ENCODE measurements at places on chromosomes 4 and X.

GRCh38 chr4:86233090-86233489 lies 126.8 kb downstream of the MAPK10 start:
- no peak for DNase-seq

DNA sequence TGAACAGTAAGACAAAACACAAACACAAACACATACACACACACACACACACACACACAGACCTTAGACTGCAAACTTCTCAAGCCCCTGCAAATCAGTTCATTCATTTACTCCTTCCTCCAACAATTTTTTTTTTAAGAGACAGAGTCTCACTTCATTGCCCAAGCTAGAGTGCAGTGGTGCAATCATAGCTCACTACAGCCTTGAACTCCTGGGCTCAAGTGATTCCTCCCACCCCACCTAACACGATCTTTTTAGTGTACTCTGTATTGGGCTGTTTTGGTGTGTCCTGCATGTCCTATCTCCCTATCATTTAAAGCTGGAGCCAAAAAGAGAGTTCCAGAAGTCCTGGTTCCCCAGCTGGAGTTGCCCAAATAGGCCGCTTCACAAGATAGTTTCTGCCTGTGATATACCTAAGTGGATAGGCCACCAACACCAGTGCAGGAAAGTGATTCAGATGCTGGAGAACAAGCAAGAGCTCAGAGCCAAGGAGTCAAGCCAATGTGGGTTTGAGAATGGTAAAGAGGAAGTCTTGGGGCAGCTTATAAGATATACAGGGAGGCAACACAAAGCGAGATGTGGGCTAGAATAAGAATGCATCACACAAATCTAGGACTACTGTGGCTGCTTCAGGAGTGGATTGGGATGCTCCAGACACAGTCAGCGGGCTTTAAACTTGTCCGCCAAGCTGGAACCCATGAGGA lies 85.4 kb upstream of the RAPGEF2 start:
- DNase-seq = no peak

GRCh38 chrX:17642891-17643290 lies 94.4 kb upstream of the SCML1 start:
- no peak for DNase-seq

GRCh38 chrX:2594491-2594890 lies 93.7 kb upstream of the DHRSX start:
- no peak for DNase-seq

DNA sequence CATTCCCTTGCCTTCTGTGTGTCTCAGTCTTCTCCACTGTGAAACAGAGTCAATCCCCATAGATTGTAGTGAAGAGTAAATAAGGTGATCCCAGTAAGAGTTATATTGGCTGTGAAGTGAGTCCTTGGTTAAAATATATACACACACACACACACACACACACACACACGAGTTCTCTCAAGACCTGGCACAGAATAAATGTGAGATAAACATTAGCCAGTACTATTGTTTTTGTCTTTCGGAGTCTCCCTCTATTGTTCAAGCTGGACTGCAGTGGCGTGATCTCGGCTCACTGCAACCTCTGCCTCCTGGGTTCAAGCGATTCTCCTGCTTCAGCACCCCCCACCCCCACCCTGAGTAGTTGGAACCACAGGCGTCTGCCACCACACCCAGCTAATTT lies 44.8 kb upstream of the FAM156A start:
- no peak for DNase-seq

GRCh38 chr4:167826281-167826680 lies 266.1 kb upstream of the ANXA10 start:
- no peak for DNase-seq

GRCh38 chrX:107560041-107560440 lies 68.3 kb upstream of the PRPS1 start:
- DNase-seq = no peak

DNA sequence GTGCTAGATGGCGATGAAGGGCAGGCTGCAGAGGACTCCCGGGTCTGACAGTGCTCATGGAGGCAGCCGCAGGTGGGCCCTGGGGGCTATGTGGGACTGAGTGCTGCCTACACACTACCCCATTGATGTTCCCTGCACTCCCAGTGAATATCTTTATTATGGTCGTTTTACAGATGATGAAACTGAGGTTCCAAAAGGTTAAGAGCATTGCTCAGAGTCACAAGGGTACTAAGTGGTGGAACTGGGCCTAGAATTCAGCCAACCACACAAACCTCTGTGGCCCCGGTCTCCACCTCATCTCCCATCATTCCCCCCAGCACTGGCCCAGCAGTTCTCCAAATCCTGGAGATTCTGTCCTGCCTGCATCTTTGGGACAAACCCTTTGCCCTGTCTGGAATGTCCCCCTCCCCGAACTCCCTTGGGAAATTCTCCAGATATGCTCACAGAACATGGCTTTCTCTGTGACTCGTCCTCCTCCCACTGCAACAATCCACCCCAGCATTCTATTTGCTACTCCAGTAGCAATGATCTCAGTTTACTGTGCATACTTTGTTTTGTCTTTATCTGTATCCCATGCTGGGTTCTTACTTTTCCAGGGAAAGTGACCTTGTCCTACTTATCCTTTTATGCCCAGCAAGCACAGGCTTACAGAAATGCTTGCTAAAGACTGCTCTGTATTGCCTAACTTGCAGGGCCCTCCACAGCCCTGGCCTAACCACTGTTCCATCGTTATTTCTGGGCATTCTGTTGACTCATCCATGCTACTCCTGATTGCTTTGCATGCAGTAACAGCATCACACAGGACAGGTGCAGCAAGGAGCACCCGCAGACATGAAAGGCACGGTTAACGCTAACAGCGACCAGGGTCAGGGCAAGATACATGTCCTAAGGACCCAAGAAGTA lies 14.0 kb downstream of the PNMA6F start:
- DNase-seq = no peak

- DNase-seq = no peak
These were observed 28.0 kb downstream of the MGAT4D start for GRCh38 chr4:140469791-140470733.

DNA sequence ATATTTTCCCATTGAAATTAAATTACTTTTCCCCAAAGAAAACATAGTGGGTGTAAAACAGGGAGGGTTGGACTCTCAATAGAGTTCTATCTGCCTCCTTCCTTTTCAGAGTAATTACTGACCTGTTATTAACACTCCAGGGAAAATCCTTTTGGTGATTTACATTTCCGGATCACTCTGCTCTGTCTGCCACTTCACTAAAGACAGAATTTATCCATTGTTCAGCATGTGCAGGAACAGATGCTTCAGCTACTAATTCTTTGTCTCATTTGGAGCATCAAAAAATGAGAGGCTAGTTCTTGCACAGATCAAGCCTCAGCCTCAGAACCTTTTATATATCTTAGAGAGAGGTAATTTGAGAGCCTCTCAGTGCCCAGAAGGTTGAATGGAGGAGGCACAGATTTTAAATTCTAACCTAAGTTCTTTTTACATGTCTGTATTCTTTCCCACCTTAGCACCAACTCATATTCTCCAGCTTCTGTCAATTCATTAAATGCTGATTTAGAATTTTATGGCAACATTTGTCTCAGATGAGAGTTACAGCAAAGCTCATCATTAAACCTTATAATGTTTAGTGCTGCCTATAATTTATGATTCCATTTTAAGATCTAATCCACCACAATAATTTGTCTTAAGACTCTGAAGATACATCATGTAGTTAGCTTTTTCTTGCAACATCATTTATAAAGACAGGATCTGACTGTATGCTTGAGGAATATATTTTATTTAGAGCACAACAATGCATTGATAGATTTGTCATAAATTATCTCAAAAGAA lies 1494.4 kb downstream of the STIM2 start:
- DNase-seq = no peak

GRCh38 chr4:136900696-136901095 lies 631.6 kb downstream of the PCDH18 start:
- no peak for DNase-seq

GRCh38 chrX:44876086-44876485 lies 3.1 kb downstream of the KDM6A start:
- no peak for DNase-seq

GRCh38 chrX:122092360-122092759 lies 1045.0 kb downstream of the GLUD2 start:
- DNase-seq = no peak

DNA sequence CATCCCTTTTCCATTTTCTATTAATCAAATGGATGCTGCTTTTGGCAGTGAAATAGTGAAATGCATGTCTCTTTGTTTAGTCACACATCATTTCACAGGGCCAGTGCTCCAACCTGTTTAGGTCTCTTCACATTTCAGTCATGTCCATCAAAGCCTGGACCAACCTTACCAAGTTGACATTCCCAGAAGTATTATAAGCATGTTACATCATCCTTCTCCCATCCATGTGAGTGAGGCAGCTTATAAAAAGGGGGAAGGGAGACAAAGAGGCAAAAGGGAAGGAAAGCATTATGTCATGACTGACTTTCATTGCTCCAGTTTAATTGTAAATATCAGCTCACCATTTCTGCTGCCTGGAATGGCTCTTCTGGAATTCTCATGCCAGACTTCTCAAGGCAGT lies 94.4 kb downstream of the NWD2 start:
- DNase-seq = no peak

DNA sequence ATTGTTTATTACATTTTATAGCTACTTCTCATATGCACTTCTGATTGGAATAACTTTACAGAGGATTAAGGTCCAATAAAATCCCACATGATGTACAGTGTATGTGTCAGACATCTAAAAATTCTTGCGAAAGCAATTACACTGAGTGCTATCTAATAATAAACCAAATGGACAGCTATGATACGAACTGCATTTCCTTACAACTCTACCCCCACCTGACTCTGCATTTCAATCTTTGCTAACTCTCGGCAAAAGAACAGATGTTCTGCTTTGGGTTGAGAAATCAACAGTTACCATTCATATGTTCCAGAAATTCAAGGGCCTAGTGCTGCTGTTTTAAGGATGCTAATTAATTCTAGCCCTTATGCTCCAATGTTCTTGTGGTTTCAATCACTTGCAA lies 287.9 kb upstream of the NOCT start:
- no peak for DNase-seq

GRCh38 chr4:68864438-68865187 lies 48.8 kb downstream of the UGT2B10 start:
- no peak for DNase-seq

GRCh38 chr4:53854991-53855568 lies 209.3 kb downstream of the CHIC2 start:
- DNase-seq = no peak

GRCh38 chrX:108734426-108734825 lies 1.9 kb downstream of the IRS4 start:
- no peak for DNase-seq

- DNase-seq = no peak
These were observed 11.9 kb upstream of the SLC9A7 start for GRCh38 chrX:46770817-46771163.

DNA sequence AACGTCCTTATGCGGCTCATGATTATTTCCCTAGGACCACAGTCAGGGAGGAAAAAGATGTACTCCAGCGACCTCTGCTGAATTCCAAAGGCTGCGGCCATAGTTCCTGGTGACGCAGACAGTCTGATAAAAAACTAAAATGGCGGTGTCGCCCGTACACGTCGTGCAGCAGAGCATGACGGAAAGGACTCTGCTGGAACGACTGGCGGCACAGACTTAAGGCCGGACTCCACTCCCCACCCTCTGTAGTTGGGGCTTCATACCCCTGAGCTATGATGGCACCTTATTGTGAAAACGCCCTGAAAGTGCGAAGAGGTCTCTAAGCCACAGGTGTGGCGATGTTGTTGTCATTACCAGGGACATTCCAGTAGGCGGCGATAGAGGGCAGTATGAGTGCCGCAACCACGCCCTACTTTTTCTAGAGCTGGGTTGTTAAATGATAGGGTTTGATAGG lies 90.0 kb upstream of the EDA2R start:
- no peak for DNase-seq

DNA sequence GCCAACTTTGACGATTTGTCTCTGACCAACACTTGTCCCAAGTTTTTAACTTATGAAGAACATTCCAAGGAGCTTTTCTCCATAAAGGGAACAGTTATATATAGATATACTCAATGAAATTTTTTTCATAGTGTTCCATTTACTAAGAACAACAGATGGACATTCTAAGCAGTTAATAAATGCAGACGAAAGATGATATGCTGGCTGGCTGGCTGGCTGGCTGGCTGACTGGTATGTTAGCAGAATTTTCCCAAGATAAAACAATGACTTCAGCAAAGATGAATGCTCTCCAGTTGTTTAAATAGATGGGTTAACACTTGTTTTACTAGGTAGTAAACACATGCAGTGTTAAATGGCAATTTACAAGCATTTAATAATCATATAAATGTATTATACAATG lies 62.2 kb downstream of the SPANXN3 start:
- no peak for DNase-seq

GRCh38 chr4:8009710-8010511 lies 70.2 kb upstream of the AFAP1 start:
- DNase-seq = no peak

DNA sequence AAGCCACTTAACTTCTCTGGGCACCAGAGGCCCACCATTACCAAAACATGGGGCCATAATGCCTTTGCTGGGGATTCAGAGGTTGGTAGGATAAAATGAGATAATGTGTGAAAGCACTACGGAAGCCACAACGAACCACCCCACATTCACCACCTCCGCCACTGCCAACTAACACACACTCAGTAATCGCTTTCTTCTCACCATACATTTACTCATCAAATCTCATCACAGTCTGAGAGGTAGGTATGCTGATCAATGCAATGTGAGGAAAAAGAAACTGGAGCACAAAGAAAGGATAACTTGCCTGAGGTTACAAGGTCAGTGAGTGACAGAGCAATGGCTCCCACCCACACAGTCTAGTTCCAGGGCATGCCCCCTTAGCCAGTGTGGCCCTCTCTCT lies 257.3 kb downstream of the NR3C2 start:
- no peak for DNase-seq

- DNase-seq = no peak
These were observed 30.4 kb upstream of the CLTRN start for GRCh38 chrX:15694941-15695451.

- no peak for DNase-seq
These were observed 53.7 kb downstream of the SMIM31 start for GRCh38 chr4:164807611-164808010.

- no peak for DNase-seq
These were observed 401.9 kb upstream of the NDST4 start for GRCh38 chr4:115515366-115515765.

DNA sequence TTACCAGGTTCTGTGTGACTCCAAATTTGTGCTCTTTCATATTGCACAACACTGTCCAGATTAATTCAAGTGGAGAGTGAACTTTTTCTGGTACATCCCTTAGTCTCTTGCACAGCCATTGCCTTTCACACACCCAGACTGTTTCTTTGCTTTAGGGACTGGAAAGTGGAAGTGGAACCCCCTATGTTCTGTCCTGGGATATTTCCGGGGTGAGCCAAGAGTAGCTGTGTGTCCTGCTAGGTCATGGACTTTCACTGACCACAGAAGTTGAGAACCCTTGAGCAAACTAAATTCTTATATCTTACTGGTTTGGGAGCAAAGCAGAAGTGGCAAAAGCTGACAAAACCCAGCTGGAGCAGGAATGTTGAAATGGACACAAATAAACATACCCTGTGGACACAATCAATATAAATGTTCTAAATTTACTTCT lies 10.3 kb upstream of the VSIG4 start:
- DNase-seq = no peak

GRCh38 chr4:99915449-99915848 lies 21.2 kb upstream of the LAMTOR3 start:
- DNase-seq = no peak

Data from stimulated activated CD8-positive, alpha-beta memory T cell treated with anti-CD3 and anti-CD28 coated beads, Interleukin-15, amount 100 ng/mL, for 24 hours (primary cell).